GM23338 (cell line): ENCODE measurements at places on chromosomes 2 and 18.

DNA sequence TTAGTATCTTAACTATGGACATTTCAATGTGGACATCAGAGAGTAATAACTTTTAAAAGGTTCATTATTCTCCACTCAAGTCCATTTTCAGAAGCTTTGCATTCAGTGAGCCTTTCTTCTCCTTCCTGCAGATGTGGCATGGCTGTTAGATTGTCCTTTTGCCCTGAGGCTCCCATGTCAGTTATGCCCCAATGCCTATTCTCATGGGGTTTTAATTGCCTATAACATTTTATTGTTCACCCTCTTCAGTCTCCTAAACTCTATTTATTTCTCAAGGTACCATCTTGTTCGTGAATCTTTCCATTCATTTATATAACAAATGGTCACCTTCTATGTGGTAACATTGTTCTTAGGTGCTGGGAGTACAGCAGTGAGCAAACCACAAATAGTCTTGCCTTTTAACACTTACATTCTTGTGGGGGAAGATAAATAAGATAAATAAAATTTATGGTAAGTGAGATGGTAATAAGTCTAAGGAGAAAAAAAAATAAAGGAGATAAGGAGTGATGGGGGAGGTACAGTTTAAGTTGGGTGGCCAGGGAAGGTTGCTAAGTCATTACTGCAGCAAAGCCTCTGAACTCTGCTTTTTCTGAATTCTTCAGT lies 277.9 kb upstream of the SIX3 start:
- no peak for DNase-seq

- DNase-seq = no peak
Observed at GRCh38 chr2:74327199-74327598, 16.0 kb downstream of the SLC4A5 start.

DNA sequence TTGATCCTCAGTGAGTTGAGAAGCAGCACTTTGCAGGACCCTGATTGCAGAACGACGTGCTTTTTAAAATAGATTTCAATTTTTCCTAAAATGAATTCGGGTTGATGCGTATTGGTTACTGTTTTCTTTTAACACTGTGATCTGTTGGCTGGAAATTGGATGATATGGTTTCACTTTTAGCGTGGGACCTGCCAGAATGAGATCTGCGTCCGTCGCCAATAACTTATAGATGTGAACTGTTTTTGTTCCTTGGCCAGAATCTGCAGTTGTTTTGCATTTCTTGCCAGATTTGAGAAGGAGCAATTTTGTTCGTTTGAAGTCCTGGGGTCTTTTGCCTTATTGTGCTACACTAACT lies 703 bp downstream of the UGGT1 start:
- no peak for DNase-seq

GRCh38 chr2:191478799-191479679 lies 198.9 kb upstream of the NABP1 start:
- peak; percentile 14 for DNase-seq

GRCh38 chr2:47414682-47415458 lies 11.9 kb downstream of the MSH2 start:
- DNase-seq = no peak

- DNase-seq = peak; percentile 29
Observed at GRCh38 chr2:9844036-9844483, 786 bp downstream of the TAF1B start.

DNA sequence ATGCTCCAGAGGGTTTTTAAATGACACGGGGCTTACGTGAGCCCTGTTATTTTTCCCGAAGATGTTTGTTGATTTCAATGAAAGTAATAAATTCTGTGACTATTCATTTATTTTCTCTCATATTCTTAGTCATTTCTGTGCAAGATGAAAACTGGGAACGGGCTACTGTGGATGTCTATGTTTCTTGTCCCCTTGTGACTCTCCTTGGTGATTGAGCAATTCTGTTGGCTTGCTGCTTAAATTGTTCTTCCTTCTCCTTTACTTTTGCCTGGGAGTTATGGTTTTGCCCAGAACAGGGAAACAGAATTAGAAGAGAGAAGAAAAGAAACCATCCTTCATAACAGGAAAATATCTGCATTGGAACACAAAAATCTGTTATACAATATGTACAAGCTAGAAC lies 508.2 kb upstream of the DSEL start:
- no peak for DNase-seq

DNA sequence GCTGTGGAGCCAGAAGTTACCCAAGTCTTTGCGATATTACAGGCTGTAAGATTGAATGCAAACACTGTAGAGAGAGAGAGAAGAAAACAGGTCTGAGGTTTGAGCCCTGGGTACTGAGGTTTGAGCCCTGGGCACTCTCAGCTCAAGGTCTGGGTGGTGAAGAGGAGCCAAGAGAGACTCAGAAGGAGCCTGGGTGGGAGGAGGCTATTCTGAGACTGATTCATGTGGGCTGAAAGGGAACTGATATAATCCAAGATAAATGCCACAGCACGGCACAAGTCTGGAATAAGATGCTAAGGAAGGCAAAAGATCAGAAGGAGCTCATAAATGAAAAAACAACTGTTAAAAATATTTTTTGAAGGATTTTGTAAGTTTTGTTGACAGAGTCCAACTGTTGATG lies 407.6 kb upstream of the HS6ST1 start:
- DNase-seq = no peak

- DNase-seq = peak; percentile 46
Observed at GRCh38 chr2:53509831-53510388, 257.7 kb upstream of the CHAC2 start.

DNA sequence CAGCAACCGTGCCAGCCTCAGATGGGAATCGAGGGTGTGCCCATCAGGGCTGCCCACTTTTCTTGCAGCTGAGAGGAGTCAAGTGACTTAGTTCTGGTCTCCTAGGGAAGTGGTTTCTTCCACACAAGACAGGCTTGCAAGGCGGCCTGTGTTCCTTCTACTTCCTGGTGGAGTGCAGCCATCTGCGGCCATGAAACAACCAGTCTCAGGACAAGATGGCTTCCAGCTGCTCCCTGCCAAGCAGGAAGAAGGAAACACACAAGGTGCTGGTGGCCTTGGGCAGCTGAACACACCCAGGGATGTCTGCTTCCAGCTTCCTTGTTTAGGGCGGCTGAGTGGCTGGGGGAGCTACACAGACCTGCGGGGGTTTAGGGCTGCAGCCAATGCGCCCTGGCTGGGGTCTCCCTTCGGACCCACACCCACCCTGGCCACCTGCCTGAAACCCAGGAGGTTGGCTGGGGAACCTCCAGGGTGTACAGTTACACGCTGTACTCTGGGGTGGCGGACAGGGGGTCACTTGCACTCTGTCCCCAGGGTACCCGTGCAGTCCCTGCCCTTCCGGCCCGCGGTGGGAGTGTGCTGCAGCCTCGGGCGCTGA lies 34.7 kb downstream of the PTPN18 start:
- no peak for DNase-seq

- DNase-seq = peak; percentile 45
Observed at GRCh38 chr2:6896930-6897759, 19.6 kb downstream of the RSAD2 start.

DNA sequence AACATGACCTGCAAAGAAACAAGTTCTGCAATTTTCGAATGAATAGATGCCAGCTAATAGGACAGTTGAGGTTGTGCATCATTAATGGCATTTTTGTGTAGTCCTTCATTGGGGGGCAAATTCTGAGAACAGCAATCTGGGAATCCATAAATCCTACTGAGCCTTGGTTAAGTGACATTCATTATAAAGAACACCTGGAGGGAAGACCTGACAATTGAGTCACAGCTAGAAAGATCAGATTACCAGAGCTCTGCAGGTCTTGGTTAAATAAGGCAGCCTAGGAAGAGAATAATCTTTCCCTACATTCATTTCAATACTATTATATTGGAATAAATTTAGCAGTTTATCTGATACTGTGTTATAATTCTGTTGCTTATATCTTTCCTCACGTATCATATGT lies 14.3 kb downstream of the KCNH7 start:
- DNase-seq = peak; percentile 62

DNA sequence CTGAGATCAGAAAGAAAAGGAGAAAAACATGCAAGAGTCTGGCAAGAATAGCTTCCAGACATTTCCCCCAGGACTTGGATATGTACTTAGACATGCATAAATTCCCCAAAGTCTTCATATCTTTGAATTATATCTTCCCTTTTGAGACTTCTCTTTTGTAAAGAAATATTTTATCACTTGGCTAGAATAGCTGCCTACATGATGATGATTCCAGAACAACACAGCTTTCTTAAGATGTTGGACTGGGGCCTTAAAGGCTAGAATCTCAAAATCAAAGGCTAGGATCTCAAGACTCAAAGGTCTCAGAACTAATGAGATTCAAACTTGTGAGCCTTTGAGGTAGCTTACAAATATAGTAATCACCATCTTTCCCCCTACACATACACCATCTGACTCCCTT lies 842.3 kb downstream of the BCL11A start:
- DNase-seq = no peak

DNA sequence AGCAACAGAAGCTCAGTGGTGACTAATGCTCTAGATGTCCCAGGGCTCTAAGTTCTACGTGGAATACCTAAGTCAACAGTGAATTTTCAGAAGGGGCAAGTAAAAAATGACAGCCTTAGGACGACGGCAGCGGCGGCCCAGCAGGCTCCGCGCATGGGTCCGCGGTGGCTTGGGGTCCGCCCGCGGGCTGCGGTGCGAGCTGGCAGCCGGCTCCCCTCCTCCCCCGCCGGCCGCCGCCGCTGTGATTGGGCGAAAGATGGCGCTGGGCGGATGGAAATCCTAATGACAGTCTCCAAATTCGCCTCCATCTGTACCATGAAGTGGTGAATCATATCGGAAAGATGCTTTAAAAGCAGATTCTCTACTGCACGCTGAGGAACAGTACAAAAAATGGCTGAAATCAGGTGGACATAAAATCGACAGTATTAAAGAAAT lies 74.7 kb downstream of the HNRNPLL start:
- peak; percentile 79 for DNase-seq

GRCh38 chr2:240701736-240702639 lies 10.3 kb downstream of the AQP12A start:
- no peak for DNase-seq

DNA sequence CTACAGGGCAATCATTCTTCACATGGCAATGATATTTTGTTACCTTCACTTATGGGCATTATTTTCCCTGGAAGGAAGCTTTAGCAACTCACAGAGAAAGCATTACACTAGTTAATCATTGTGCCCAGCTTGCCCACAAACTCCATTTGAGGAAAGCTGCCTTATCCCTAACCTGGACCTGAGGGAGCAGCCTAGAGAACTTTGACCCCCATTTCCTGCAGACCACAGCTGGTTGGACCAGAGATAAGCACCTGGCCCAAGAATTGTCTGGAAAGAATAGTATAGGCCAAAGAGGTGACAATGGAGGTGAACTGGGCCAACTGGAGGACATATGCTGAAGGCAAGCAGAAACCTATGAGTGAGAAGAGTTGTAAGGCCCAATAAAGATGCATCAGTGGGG lies 48.4 kb upstream of the SESTD1 start:
- DNase-seq = no peak

- DNase-seq = no peak
Observed at GRCh38 chr2:178227187-178227586, 32.9 kb downstream of the OSBPL6 start.

DNA sequence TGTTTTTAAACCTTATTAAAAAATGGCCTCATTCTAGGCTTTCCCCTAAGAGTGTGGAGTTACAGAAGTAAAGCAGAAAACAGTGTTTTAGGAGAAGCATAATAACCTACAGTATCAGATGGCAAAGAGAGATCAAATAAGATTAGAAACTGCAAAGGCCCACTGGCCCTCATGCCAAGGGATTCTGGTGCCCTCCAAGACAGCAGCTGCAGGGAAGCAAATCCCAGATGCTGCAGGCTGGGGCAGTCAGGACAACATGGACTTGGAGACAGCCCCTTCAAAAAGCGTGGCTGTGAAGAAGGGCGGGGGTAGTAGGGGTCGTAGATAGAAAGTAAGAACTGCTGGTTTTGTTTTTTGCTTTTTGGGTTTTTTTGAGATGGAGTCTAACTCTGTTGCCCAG lies 28.3 kb upstream of the EPG5 start:
- no peak for DNase-seq

DNA sequence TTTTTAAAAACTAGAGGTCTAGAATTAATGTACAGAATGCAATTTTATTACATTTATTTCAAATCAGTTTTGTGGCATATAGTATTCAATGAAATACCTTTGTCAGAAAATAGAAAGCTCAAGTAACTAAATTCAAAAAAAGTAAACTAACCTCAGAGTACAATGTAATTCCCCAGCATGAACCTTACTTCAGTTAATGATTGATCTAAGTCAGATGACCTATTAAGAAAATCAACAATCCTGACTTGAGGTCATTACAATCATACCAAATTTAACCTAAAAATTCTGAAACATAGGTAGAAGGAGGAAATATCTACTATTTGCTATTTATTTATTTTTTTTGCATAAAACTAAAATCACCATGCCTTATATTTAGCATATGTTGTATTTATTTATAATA lies 142.9 kb downstream of the CCDC102B start:
- DNase-seq = no peak

DNA sequence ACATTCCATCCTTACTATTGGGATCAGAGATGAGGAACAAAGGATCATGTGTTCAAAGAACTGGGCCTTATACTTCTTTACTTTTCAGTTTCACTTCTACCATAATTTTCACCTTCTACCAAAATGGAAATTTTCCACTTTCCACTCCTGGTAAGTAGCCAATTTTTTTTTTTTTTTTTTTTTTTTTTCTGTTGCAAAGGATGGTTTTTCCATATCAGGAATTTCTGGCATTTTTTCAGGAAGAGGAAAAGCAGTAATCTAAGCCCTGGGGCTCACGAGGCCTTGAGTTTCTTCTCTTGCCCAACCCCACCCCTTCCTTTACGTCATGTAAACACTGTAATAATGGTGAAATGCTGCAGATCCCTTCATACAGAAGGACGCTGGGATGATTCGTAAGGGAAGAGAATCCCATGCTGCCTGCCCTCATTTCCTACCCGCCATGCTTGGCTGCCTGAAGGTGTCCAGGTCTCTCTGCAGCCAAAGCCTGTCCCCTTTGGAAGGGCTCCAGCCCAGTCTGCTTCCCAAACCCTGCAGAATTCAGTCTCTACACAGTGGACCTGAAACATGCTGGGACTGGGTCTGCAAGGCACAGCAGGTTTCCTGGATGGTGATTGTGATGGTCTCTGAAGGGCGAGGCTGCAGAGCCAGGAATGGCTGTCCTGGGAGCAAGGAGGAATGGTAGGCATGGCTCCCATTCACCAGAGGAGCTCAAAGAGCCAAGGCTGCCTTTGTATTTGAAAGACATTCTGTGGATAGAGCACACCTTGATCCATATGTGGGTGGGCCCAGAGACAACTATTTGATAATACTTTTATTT lies 57.0 kb downstream of the EFR3B start:
- no peak for DNase-seq

GRCh38 chr2:190840569-190841172 lies 40.0 kb upstream of the GLS start:
- DNase-seq = no peak

DNA sequence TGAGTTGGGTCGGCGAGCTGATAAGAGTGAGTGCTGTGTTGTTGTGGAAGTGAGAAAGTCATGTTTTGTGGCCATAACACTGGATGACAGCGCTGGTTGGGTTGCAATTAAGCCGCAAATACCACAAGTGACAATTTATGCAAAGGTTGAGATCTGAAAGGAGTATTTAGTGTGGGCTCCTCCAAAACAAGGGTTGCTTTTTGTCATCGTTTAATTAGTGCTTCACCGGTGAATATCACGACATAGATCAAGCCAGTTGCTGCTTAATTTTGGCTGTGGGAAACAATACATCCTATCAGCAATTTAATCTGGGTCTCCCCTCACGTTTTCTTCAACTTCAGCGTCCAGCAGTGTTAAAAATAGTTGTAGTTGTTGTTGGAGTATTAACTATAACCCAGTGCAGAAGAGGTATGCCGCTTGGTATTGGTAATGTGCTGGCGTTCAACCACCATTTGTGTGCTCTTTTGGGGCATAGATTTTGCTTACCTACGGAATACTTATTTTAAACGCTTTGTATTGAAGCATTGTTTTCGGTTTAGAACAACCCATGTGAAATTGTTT lies 662 bp downstream of the ACVR2A start:
- DNase-seq = no peak
